ENCODE measurements at places on chromosomes 12 and 14.

- DNase-seq, result no peak
Observed at GRCh38 chr14:70442750-70443149, 9.2 kb upstream of the ADAM21 start.

GRCh38 chr12:124648710-124649384 lies 81.4 kb upstream of the NCOR2 start:
- no peak for DNase-seq

DNA sequence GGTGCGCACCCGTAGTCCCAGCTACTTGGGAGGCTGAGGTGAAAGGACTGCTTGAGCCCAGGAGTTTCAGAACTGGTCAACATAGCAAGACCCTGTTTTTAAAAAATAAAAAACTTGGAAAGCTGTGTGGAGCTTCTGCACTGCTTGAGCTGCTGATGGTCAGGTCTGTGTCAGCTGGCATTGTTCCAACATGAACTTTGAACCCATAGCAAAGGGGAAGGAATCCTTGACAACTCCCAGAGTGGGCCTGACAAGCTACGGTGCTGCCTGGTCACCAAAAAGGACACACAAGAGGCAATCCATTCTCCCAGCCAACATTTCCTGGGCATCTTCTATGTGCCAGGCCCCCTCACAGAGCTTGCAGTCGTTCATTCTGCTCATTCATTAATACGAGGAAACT lies 16.4 kb upstream of the LTBP2 start:
- no peak for DNase-seq

DNA sequence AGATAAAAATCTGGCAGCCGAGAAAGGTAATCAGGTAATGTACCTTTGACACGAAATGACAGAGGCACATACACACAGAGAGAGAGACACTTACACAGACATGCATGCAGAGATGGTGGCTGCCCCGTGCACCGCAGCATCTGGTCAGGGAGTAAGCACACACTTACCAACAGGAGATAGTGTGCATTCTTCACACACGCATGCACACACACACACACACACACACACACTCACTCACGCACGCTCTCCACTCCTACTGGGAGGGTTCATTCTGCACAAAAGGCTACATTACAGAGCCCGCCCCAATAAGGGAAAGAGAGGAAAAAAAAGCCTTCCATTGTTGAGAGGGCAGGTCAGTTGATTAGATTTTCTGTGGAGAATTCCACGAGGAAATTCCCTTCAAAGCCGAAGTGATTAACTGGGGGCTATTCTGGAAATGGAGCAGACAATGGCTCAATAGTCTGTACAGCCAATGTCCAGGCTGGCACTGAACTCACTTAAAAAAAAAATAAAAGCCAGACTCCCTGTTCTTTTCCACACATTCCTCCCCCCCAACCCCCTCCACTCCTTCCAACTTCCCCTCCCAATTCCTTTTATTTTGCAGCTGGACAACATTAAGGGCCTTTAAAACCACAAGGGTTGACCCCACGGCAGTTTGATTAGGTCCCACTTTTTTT lies 1.4 kb upstream of the SOX5 start:
- DNase-seq, result no peak

DNA sequence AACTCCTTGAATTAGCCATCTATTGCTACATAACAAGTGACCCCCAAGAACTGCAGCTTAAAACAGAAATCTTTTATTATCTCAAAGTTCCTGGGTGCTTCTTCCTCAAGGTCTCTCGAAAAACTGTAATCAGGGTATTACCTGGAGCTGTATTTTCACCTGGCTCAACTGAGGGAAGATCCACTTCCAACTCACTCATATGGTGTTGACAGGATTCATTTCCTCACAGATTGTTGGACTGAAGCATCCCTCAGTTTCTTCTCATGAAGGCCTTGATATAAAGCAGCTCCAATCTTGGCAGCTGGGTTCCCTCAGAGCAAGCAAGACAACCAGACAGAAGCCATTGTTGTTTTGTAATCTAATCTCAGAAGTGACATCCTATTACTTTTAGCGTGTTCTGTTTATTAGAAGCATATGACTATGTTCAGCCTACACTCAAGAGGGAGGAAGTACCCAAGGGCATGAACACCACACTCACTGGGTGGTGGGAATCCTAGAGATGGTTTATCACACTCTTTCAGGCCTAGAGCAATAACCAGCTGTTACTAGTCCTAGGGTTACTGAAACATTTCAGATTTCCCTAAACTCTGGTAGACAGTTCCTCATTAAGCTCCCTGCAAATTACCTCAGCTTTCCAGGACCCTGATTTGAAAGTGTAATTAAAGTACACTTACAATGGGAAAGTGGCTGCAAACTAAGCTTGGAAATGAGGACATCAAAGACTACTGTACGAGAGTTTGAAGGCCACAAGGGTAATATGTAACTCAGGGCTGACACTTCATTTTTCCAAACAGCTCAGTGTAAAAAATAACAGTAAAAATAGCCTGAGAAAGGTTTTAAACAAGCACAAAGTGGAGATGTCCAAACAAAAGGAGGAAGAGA lies 222.2 kb downstream of the SEC23A start:
- no peak for DNase-seq

GRCh38 chr12:127270193-127270592 lies 996.8 kb upstream of the TMEM132C start:
- DNase-seq, result peak; percentile 45

DNA sequence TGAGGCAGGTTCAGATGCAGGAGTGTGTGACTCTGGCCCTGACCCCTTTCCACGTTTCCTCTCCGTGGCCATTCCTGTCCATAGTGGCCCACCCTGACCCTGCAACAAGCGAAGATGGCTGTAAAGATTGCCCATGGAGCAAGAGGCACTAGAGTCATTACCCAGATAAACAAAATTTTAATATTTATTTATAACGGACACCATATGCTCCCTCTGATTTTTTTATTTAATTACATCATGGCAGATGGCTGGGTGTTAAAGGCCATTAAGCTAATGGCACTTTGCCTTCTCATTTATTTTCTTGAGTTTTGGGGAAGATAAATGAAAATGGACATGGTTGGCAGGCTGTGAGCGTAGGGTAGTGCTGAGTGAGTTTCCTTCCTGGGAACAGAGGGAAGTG lies 58.7 kb downstream of the WSCD2 start:
- DNase-seq, result no peak

GRCh38 chr12:53352331-53353256 lies 16.4 kb upstream of the SP7 start:
- DNase-seq, result peak; percentile 85

GRCh38 chr12:62754706-62755105 lies 180.2 kb downstream of the PPM1H start:
- no peak for DNase-seq

DNA sequence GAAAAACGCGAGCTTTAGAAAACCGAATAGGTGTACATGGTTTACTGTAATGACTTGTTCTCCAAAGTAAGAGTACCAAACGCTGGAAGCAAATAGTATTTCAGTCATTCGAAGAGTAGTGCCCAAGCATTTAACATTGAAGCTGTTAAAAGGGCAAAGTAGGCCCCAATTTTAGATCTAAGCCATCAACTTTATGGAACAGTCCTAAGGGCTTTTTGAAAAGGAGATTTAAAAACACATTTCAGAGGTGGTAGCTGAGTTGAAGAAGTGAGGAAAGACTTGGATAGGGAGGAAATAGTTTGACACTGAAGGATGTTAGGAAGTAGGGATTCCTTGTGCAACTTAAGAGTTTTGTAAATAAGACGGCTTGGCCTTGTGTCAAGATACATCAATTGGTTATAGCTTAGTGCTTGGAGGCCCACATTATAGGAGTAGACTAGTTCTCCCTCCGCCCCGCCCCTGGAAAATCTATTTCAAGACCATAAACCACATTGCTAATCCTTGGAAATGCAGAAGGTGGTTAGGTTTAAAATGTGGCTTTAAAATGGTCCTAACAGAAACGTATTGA lies 783 bp upstream of the TUBA1B start:
- no peak for DNase-seq

GRCh38 chr12:2114071-2114470 lies 61.3 kb downstream of the CACNA1C start:
- no peak for DNase-seq

DNA sequence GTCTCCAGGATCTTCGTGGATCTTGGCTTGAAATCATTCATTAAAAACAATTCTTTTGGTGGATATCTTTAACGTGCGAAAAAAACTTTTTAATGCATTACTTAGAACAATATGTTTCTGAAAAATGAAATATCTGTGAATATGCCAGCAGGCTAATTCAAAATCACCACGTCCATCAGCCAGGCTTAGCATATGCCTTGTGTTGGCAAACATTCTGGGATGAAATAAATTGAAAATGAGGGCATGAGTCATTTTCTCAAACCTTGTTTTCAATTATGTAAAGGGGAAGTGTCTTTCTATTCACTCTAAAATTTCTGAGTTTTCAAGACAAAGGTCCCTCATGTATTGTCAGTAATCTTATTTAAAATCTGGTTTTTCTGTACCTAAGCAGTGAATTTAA lies 393.9 kb downstream of the PAWR start:
- DNase-seq, result no peak

- DNase-seq, result no peak
Observed at GRCh38 chr12:79857675-79858074, 77.2 kb downstream of the PPP1R12A start.

- DNase-seq, result no peak
Observed at GRCh38 chr12:114913871-114914801, 230.2 kb upstream of the TBX3 start.

- no peak for DNase-seq
Observed at GRCh38 chr14:45680531-45680930, 427.5 kb upstream of the MIS18BP1 start.

- no peak for DNase-seq
Observed at GRCh38 chr12:119678459-119678858, 10.5 kb downstream of the PRKAB1 start.

GRCh38 chr14:60845523-60845922 lies 111.0 kb downstream of the MNAT1 start:
- DNase-seq, result no peak

GRCh38 chr12:97134495-97134894 lies 227.4 kb downstream of the NEDD1 start:
- no peak for DNase-seq

DNA sequence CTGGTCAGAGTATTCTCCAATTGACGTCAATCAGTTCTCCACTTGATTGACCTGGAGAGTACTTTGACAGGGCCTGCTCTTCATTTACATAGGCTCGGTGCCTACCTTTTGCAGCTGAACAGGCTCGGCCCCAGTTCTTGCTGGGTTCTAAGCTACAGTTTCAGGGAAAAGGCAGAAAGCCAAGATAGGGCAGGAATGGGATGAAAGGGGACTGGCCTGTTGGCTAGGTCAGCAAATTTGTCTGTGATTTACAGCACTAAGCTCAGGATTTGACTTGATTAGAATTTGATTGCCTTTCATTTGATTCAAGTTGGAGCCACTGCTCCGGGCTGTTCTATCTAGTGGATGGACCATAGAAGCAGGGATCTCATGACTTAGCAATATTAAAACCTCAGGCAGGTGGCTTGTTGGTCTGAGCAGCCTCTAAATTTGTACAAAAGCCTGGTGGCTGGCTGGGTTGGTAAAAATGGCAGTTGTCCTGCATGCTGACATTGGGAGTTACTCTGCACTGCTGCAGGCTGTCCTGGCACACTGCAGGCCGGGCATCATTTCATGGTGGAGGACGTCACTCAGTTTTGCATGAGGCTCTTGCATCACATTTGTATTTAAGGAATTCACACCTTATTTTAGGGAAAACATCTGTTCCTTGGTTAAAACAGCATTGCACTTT lies 71.8 kb downstream of the BICD1 start:
- no peak for DNase-seq

DNA sequence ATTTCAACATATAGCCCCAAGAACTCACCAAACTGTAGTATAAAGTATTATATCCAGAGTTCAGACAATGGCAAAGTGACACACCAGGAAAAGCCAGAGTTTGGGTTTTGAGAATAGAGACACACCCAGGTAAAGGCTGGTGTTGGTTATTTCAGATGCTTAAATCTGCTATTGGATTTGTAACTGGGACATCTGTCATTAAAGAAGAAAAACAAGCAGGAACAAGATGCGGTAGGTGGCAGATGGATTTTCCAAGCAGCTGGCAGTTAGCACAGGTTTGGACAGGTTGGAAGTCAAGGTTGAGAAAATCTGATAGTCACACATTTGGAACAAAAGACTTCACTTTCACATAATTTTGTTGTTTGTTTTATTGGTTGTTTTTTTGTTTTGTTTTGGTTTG lies 14.4 kb upstream of the CDK17 start:
- DNase-seq, result no peak

DNA sequence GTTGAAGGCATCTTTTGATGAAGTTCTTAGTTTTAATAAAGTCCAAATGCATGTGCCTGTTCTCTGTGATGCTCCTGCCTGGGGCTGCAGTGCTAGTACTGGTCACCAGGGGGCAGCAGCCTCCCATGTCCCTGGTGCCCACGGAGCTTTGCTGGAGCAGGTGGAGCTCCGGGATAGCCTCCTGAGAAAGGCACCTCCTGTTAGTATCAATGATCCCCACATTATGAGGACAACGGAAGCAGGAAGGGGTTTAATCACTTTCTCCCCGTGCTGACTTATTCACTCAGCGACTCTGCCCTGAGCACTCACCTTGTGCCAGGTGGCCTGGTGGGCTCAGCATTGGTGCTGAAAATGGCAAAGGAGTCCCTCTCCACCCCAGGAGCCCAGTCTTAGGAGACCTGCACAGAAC lies 123.0 kb upstream of the PZP start:
- peak; percentile 69 for DNase-seq

DNA sequence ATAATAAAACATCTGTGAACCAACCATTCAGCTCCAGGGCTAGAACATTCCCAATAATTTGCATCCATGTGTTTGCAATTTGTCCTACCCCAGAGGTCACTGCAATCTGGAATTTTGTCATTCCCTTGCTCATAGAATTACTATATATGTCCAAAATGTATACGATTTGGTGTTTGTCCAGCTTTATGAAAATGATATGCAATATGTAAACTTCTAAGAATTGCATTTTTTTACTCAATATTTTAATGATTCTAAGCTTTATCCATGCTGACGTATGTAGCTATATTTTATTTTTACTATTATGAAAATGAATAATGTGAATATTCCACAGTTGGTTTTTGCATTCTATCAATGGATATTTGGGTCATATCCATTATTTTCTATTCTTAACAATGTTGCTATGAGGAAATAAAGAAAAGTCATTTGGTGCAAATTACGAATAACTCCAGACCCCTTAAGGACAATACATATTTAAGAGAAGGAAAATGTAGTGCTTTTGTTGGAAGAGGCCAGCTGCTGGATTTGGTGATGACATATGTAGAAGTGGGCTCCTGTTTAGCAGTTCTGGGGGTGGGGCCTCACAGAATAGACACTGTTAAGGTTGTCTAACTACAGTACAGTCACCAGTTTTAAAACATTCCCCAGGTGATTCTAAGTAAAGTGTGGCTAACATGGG lies 139.4 kb downstream of the SLC38A4 start:
- DNase-seq, result no peak

DNA sequence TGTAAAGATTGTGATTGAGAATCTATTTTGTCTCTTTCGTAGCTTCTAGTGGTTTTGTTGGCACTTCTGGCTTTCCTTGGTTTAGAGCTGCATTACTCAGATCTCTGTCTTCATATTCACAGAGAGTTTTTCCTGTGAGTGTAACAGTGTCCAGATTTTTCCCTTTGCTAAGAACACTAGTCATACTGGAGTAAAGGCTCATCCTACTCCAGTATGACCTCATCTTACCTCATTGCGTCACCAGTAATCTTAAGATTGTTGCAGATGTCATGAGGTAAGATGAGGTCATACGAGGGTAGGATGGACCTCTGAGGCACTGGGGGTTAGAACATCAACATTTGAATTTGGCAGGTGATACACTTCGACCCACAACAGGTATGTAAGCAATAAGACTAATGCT lies 461.2 kb downstream of the FLRT2 start:
- no peak for DNase-seq

- DNase-seq, result no peak
Observed at GRCh38 chr12:22054155-22054554, 8.1 kb downstream of the CMAS start.
